Heart right ventricle (tissue), 16 donors: ENCODE measurements at places on chromosomes 3 and 15. TPM values are rescaled to one million over a fixed set of nuclear protein-coding genes. Genes with fewer than 3 reads are reported as not detected.

- no peaks in the 10 kb centered on the region for H3K36me3 ChIP-seq
- no peaks in the 10 kb centered on the region for H3K27me3 ChIP-seq
- H3K27ac ChIP-seq, result no peak overlapping the region
- no peak overlapping the region for H3K4me3 ChIP-seq
- no peaks in the 10 kb centered on the region for H3K4me1 ChIP-seq
Measured at GRCh38 chr3:103729547-103729946, 1294.7 kb downstream of the ZPLD1 start.

The AADAC gene
- total RNA-seq, result 0.14 TPM

DNA sequence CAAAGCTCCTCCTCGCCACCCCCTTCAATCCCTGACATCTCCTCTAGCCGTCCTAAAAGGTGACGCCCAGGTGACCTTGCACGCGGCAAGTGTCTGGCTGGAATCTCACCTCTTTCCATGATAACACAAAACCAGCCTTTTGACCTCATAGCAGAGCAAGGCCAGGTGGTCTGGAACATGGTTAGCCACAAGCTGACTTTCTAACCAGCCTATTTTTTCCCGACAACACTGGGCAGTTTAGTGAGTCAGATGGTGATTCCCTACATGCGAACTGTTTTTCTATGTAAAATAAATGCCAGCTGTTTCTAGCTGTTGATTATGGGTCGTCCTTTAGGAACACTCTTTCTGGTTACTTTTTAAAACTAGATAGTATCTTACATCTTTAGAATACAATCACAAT is 243.0 kb downstream of the CD47 start:
- no peaks in the 10 kb centered on the region for H3K36me3 ChIP-seq
- H3K4me3 ChIP-seq, result no peak overlapping the region
- no peak overlapping the region for H3K27ac ChIP-seq

GRCh38 chr3:123658118-123658851 is 73.4 kb upstream of the HACD2 start:
- H3K27me3 ChIP-seq, result no peaks in the 10 kb centered on the region
- H3K27ac ChIP-seq, result peak overlapping the region; percentile 52
- peaks cover 9% of the 10 kb centered on the region for H3K36me3 ChIP-seq
- H3K4me3 ChIP-seq, result no peak overlapping the region
- peak; percentile 53 for DNase-seq

DNA sequence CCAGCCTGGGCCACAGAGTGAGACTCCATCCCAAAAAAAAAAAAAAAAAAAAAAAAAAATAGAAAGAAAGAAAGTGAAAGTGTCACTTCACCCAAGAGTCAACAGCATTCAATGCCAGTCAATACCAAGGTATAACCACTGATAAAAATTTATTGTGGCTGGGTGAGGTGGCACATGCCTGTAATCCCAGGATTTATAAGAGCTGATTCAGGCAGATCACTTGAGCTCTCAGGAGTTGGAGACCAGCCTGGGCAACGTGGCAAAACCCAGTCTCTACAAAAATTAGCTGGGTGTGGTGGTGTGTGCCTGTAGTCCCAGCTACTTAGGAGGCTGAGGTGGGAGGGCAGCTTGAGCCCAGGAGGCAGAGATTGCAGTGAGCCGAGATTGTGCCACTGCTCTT is 46.5 kb upstream of the PIK3CB start:
- no peaks in the 10 kb centered on the region for H3K36me3 ChIP-seq
- H3K4me1 ChIP-seq, result no peaks in the 10 kb centered on the region
- no peaks in the 10 kb centered on the region for H3K27me3 ChIP-seq
- H3K4me3 ChIP-seq, result no peak overlapping the region

- H3K4me1 ChIP-seq, result peaks cover 16% of the 10 kb centered on the region
- no peak for DNase-seq
- H3K36me3 ChIP-seq, result no peaks in the 10 kb centered on the region
- no peak overlapping the region for H3K4me3 ChIP-seq
- H3K27me3 ChIP-seq, result no peaks in the 10 kb centered on the region
Measured at GRCh38 chr3:156148345-156148945, 28.1 kb downstream of the KCNAB1 start.

DNA sequence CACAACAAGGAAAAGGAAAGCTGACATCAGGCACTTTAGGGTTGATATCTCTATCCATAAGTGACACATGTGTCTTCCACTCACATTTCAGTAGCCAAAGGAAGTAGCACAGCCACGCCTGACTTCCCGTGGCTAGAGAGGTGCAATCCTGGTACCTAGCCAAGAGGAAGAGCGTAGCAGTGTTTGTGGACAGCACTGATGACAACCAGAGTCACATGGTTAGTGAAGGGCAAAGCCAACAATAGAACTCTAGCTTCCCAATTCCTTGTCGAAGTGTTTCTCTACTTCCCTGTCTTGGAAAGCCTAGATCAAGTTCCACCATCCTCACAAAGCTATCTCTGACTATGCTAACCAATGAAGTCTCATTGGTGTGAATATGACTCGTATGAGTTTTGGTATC is 189.2 kb downstream of the RSL24D1 start:
- no peaks in the 10 kb centered on the region for H3K36me3 ChIP-seq
- H3K4me3 ChIP-seq, result no peak overlapping the region
- peaks cover 12% of the 10 kb centered on the region for H3K4me1 ChIP-seq

DNA sequence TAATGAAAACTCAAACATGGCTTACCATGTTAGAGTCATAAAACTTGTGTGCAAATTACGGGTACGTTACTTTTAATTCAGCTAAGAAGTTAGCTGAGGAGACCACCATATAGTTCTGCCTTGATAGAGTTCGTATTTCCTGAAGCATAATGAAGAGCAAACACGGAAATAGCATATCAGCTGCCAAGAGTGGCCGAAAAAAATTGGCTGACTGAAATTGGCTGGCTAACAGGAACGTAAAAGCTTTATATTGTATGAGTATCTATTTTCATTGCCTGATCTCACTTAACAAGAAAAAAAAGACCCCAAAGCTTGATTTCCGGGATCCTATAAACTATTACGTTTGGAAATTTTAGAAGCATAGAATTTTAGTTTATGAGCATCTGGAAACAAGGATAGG is 1222.9 kb downstream of the ZPLD1 start:
- no peaks in the 10 kb centered on the region for H3K36me3 ChIP-seq
- no peak overlapping the region for H3K27ac ChIP-seq
- no peaks in the 10 kb centered on the region for H3K27me3 ChIP-seq

DNA sequence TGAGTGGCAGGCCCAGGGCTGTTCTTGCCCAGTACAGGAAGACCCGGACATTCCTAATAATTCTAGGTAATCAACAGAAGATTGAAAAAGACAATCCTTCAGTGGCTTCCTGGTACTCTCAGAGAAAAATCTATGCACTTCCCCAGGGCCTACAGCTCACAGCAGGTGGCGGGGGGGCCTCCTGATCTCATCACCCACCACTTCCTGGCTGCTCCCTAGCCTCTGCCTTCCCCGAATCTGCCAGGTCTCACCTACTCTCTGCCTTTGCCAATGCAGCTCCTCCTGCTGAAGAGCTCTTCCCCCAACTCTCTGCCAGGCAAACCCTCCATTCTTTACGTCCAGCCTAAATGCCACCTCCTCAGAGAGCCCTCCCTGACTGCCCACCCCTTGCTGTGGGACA is 37.5 kb downstream of the EHD4 start:
- no peak for DNase-seq
- no peaks in the 10 kb centered on the region for H3K27me3 ChIP-seq
- peaks cover 98% of the 10 kb centered on the region for H3K4me1 ChIP-seq
- H3K4me3 ChIP-seq, result no peak overlapping the region

DNA sequence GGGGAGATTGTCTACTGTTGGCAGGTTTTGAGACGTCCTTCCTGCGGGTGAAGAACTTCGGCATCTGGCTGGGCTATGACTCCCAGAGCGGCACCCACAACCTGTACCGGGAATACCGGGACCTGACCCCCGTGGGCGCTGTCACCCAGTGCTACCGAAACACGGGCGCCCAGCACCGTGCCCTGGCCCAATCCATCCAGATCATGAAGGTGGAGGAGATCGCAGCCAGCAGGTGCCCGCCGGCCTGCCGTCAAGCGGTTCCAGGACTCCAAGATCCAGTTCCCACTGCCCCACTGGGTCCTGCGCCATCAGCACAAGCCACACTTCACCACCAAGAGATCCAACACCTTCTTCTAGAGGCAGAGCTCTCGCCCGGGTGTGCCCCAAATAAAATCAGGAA is 194.9 kb upstream of the EPHA6 start:
- H3K27ac ChIP-seq, result no peak overlapping the region
- no peaks in the 10 kb centered on the region for H3K4me1 ChIP-seq
- no peaks in the 10 kb centered on the region for H3K27me3 ChIP-seq
- H3K36me3 ChIP-seq, result no peaks in the 10 kb centered on the region

- peaks cover 12% of the 10 kb centered on the region for H3K4me1 ChIP-seq
- peaks cover 10% of the 10 kb centered on the region for H3K36me3 ChIP-seq
- H3K27ac ChIP-seq, result peak overlapping the region; percentile 88
- no peaks in the 10 kb centered on the region for H3K27me3 ChIP-seq
- peak overlapping the region; percentile 96 for H3K4me3 ChIP-seq
Measured at GRCh38 chr3:128123156-128123537, 465 bp downstream of the RUVBL1 start.

- peak; percentile 51 for DNase-seq
- H3K4me1 ChIP-seq, result peaks cover 8% of the 10 kb centered on the region
- H3K4me3 ChIP-seq, result peak overlapping the region; percentile 55
- H3K36me3 ChIP-seq, result no peaks in the 10 kb centered on the region
- H3K27me3 ChIP-seq, result no peaks in the 10 kb centered on the region
Measured at GRCh38 chr3:194632809-194633348, 340 bp downstream of the TMEM44 start.

The C3orf49 gene
- total RNA-seq, result not detected

GRCh38 chr3:39273119-39273518 is 6.7 kb downstream of the CX3CR1 start:
- DNase-seq, result no peak
- H3K27ac ChIP-seq, result no peak overlapping the region
- no peak overlapping the region for H3K4me3 ChIP-seq
- H3K36me3 ChIP-seq, result no peaks in the 10 kb centered on the region
- H3K27me3 ChIP-seq, result no peaks in the 10 kb centered on the region

DNA sequence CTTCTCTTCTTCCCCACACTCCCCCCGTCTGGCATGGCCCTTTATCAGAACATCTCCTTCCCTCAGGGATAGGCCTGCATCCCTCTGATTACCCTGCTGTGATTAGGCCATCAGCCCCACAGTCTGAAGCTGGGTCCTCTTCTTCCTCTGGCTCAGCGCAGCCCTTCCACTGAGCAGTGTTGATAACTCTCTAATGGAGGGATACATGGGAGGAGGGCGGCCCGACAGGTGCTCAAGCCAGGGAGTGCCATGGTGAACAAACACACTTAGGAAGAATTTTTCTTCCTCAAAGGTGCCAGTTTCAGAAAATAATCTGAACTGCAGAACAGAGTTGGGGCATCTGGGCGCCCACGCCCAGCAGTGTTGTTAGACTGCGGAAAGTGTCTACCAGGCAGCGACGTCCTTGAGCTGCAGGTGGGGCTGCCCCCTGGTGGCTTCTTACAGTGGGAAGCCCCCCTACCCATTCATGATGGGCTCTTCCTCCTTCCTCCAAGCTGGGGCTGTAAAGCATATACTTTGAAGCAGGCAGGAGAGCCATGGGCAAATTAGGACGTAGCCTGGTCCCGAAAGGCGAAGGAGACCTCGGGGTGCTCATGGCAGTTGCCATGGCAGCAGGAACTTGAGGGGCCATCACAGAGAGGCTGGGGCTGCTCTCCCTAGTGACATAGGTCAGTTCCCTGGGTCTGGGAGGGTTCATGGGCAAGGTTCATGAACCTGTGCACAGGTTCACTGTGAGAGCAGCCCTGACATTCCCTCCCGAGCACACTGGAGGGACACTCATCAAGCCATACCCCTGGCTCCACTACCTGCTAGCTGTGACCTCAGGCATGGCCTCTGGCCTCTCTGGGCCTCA is 33.2 kb upstream of the NR2C2 start:
- H3K4me1 ChIP-seq, result no peaks in the 10 kb centered on the region
- H3K4me3 ChIP-seq, result no peak overlapping the region
- DNase-seq, result no peak
- H3K27me3 ChIP-seq, result no peaks in the 10 kb centered on the region
- H3K27ac ChIP-seq, result no peak overlapping the region
- H3K36me3 ChIP-seq, result no peaks in the 10 kb centered on the region

The STARD9 gene
- total RNA-seq, result 6.1 TPM

- H3K36me3 ChIP-seq, result peaks cover 36% of the 10 kb centered on the region
- H3K27ac ChIP-seq, result no peak overlapping the region
- H3K27me3 ChIP-seq, result no peaks in the 10 kb centered on the region
- H3K4me1 ChIP-seq, result no peaks in the 10 kb centered on the region
- H3K4me3 ChIP-seq, result no peak overlapping the region
Measured at GRCh38 chr3:64806668-64807605, 119.1 kb upstream of the ADAMTS9 start.

GRCh38 chr3:156675830-156676767 is 1.7 kb downstream of the TIPARP start:
- DNase-seq, result peak; percentile 29
- H3K27me3 ChIP-seq, result no peaks in the 10 kb centered on the region
- H3K4me1 ChIP-seq, result no peaks in the 10 kb centered on the region
- H3K36me3 ChIP-seq, result peaks cover 35% of the 10 kb centered on the region

The HTR3D gene
- not detected for total RNA-seq

DNA sequence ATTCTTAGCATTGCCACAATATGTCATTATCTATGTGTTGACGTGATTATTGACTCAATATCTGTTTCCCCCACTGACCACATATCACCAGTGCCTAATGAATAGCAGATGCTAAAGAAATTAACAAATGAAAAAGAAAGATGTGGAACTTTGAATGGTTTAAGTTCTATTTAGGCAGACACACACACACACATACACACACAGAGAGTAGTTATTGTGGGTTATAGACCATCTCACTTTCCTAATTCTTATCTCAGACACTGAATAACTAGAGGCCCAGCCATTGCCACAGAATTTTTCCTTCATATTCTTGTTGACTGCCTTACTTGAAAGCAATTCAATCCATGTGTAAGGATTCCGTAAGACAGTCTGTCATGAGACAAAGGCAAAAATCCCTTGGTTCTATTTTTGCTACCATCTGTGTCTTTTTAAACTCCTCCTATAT is 61.9 kb upstream of the PHLDB2 start:
- no peak overlapping the region for H3K4me3 ChIP-seq
- no peak overlapping the region for H3K27ac ChIP-seq
- H3K36me3 ChIP-seq, result no peaks in the 10 kb centered on the region
- H3K27me3 ChIP-seq, result no peaks in the 10 kb centered on the region
- no peak for DNase-seq

DNA sequence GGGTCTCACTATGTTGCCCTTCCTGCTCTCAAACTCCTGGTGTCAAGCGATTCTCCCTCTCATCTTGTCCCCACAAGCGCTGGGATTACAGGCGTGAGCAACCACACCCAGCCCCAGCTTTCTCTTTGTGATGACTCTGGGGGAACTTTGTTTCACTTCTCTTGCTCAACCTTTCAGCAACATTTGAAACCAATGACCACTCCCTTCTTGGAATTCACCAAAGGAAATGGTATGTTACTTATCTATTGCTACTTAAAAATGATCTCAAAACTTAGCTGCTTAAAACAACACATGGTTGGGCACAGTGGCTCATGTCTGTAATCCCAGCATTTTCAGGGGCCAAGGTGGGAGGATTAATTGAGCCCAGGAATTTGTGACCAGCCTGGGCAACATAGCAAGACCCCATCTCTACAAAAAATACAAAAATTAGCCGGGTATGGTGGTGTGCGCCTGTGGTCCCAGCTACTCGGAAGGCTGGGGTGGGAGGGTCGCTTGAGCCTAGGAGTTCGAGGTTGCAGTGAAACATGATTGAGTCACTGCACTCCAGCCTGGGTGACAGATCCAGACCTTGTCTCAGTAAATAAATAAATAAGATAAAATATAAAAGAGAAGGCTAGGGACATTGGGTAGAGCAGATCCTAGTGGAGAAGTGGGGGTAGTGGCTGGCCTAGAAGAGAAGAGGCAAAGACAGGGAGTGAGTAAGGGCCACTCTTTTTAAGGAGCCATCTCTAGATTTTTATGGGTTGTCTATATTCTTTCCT is 10.3 kb upstream of the COPG1 start:
- H3K27ac ChIP-seq, result no peak overlapping the region
- DNase-seq, result no peak
- no peak overlapping the region for H3K4me3 ChIP-seq
- no peaks in the 10 kb centered on the region for H3K27me3 ChIP-seq
- H3K36me3 ChIP-seq, result no peaks in the 10 kb centered on the region
